ENCODE measurements at places on chromosomes 3 and 15.
A peak's percentile ranks its signal among the peaks of the same experiment; 100 is the strongest.

DNA sequence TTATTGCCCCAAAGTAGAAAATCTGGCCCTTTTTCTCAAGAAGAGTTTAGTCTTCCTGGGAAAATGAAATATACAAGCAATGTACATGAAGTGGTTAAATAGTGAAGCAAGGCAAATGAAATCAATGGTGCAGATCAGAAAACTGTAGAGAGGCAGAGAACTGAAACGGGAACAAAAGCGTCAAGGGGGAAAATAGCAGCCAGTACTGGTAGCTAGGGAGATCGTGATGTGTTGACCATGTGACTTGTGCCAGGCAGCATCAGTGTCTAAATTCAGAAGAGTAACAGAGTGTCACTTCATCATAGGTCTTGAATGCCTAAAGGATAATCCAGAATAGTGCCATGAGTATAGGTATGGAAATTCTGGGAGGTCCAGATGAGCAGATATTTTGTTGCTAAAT lies 163.1 kb downstream of the CHL1 start:
- DNase-seq, result no peak

DNA sequence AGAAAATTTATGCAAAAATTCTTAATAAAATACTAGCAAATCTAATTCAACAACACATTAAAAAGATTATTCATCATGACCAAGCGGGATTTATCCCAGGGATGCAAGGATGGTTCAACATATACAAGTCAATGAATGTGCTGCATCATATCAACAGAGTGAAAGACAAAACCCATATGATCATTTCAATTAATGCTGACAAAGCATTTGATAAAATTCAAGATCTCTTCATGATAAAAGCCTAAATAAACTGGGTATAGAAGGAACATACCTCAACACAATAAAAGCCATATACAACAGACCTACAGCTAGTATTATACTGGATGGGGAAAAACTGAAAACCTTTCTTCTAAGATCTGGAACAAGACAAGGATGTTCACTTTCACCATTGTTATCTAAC lies 89.7 kb downstream of the KBTBD8 start:
- DNase-seq, result no peak

- DNase-seq, result no peak
Measured at GRCh38 chr3:133463347-133463860, 63.5 kb downstream of the BFSP2 start.

- DNase-seq, result no peak
Measured at GRCh38 chr3:104604326-104605010, 762.2 kb upstream of the ALCAM start.

DNA sequence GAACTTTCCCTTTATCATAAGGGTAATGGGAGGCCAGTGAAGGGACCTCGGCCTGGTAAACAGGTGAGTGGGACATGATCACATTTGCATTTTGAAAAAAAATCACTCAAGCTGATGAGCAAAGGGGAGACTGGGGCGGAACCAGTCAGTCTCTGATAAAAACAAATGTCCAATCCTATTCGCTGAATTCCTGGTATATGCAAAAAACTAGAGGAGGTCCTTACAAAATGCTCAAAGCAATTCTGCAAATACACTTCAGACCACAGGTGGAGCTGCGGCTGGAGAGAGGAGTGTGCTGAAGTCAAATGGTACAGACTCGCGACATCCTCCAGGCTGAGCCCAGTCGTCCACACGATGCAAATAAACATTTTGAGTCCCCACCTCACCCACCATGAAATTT lies 166.7 kb downstream of the FOXP1 start:
- no peak for DNase-seq

- DNase-seq, result no peak
Measured at GRCh38 chr3:84194029-84194428, 764.8 kb upstream of the CADM2 start.

DNA sequence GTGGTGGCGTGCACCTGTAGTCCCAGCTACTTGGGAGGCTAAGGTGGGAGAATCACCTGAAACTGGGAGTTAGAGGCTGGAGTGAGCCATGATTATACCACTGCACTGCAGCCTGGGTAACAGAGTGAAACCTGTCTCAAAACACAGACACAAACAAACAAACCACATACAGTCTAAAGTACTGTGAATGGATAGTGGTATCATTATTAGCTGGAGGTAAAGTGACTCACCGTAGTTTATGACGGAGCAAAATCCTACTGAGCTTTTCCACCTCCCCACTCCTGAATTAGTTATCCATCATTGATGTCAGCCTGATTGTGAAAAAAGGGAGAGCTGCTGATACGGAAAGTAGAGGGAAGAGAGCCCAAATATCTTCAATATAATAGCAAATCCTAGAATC lies 3.2 kb upstream of the CNOT10 start:
- DNase-seq, result no peak

DNA sequence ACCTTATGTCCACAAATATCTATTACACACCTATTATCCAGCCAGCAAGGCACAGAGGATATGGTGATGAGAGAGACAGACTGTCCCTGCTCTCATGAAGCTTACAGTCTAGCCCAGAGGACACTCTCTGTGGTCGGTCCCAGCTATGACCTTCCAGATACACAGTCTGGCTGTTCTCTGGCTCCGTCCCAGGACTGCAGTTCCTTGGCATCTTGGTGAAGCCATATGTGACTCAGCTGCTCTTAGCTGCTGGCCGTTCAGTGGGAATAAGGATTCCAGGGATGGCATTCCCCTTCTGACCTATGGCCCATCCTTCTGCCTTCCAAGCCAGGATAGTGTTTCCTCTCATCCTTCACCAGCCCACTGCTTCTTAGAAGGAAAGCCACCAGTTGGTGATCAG lies 30.8 kb downstream of the MEX3B start:
- no peak for DNase-seq

- DNase-seq, result no peak
Measured at GRCh38 chr3:12014613-12015012, 10.4 kb downstream of the SYN2 start.

- no peak for DNase-seq
Measured at GRCh38 chr3:52286777-52287110, 884 bp upstream of the GLYCTK start.

GRCh38 chr3:142624341-142625152 lies 28.4 kb downstream of the PLS1 start:
- no peak for DNase-seq

- DNase-seq, result no peak
Measured at GRCh38 chr3:65979162-65979561, 59.6 kb downstream of the MAGI1 start.

DNA sequence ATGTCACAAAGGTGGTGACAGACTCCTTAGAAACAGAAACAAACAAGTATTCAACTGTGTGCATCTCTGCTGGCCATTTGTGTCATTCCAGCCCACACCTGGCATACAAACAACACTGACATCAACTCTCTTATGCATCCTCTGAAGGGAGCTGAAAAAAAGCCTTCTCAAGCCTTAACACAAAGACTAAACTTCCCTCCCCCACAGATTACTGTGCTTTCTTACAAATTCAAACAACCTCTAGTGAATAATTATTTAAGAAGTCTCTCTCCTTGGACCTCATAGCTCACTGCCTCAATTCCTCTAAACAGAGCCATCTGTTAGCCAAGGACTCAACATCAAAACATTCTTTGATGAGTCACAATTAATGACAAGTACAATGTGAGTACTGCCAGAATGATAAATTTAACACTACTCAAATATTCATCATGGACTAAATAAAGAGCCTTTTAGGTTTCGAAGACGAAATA lies 132.1 kb downstream of the WDR76 start:
- DNase-seq, result no peak

GRCh38 chr15:26967719-26968269 lies 3.2 kb upstream of the GABRG3 start:
- no peak for DNase-seq

DNA sequence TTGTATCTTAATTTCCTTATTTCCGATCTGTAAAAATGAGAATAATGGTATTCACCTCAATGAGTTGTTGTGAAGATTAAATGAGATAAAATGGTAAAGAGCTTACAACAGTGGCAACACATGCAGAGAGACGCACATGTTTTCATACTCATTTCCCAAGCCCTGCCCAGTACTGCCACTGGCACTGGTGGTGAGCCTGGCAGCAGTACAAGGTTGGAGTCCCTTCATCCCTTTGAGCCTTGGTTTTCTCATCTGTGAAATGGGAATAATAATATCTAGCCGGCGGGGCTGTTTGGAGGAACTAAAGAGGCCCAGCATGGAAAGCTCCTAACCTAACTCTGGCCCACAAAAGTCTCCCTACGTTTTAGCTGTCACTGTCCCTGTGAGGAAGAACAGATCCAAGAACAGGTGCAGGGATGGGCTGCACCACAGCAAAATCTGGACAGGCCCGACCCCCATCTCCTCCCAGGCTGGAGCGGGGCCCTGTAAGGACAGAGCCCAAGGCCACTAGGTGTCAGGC lies 866 bp upstream of the CD276 start:
- peak; percentile 92 for DNase-seq

DNA sequence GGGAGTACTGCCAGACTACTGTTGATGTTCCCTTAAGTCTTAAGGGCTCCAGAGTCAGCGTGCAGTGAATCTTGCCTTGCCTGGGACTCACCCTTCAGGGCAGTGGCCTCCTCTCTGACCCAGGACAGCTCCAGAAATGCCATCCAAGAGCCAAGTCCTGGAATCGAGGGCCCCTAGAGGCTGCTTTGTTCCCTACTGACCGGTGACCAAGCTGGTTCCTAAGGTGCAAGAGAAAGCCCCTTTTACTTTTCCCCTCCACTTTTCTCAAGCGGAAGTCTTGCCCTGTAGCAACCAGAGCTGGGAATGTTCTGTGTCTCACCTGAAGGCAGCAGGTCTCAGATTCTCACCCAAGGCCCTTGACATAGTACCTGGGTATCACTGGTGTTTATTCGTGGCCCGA lies 238.0 kb downstream of the DOCK3 start:
- no peak for DNase-seq

DNA sequence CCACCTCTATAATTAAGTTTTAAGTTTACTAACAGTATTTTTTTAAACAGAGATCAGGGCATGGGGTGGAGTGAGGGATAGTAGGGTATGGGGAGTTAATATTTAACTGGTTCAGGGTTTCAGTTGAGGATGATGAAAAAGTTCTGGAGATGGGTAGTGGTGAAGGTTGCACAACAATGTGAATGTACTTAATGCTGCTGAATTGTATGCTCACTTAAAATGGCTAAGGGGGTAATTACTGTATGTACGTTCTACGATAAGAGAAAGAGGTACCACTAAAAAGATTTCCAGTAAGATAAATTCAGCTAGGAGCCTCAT lies 101.4 kb downstream of the TNIK start:
- DNase-seq, result no peak

- DNase-seq, result peak; percentile 98
Measured at GRCh38 chr15:42749266-42749665, 12.3 kb upstream of the CDAN1 start.

DNA sequence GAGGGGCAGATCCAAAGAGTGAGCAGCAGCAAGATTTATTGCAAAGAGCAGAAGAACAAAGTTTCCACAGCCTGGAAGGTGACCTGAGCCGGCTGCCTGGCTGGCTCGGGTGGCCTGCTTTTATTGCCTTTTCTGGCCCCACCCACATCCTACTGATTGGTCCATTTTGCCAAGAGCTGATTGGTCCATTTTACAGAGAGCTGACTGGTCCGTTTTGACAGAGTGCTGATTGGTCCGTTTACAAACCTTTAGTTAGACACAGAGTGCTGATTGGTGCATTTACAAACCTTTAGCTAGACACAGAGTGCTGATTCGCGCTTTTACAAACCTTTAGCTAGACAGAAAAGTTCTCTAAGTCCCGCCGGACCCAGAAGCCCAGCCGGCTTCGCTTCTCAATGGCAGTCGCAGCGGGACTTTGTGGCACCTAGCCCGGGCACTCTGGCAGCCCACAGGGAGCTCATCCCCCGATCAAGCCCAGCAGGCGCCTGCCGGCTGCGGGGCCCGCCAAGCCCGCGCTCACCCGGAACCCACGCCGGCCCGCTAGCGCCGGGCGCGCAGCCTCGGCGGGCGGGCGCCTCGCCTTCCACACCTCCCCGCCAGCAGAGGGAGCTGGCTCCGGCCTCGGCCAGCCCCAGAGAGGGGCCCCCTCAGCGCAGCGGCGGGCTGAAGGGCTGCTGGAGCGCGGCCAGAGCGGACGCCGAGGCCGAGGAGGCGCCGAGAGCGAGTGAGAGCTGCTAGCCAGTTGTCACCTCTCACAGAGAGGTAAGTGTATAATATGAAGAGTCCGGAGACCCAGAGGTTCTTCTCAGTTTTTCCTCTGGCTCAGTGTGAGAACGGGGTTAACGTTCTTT lies 339.2 kb downstream of the CHL1 start:
- DNase-seq, result no peak

DNA sequence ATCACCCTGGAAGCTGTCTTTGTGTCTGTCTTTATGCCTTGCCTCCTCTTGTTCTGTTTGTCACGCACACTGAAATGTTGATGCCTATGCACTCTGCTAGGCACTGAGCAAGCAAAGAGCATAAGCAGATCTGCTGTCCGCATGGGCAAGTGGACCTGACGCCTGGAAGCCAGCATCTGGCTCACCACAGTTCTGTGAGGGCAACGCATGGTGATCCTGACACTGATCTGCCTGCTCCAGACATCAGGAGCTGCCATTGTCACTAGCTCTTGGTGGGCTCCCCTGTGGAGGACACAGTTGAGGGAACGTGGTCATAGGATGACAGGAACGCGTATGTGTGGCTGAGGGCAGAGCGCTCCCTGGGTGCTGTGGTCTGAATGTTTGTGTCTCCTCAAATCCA lies 234.6 kb downstream of the ADAMTS17 start:
- no peak for DNase-seq

GRCh38 chr15:99253381-99254090 lies 2.3 kb downstream of the LRRC28 start:
- no peak for DNase-seq

DNA sequence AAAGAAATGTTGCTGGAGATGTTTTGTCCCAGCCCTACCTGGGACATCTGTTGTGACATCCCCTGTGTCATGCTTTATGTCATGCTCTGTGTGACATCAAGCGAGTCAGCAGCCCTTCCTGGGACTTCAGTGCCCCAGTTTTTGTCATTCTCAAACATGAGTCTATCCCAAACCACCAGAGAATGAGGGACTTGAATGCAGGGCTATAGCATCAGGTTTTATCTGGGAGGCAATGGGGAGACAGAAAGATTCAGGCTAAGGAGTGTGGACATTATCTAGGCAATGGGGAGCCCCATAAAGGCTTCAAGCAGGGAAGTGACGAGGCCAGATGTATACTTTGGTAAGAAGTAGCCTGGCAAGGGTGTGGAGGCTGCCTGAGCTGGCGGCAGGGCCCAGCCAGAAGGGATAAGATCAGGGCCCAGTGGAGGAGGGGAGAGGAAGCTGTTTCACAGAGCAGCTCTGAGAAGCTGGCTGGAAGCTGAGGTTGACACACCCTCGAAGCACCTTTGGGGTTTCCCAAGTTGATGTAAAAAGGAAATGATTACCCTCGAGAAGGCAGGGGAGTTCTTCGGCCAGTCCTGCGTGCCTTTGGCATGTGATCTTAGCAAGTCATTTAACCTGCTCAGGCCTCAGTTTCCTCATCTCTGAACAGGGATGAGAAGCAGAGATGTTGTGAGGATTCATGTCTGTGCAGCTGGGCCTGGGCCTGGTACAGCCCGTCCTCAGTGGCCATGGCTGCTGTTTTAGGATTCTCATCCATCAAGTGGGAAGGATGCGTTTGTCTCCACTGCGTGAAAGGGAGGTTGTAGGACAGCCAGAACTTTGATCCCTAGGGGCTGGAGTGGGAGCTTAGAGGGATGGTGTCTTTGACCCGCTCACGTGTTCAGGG lies 34.3 kb downstream of the IRAK2 start:
- peak; percentile 67 for DNase-seq
